ENCODE measurements at places on chromosomes 5 and 9.
A peak's percentile ranks its signal among the peaks of the same experiment; 100 is the strongest.

DNA sequence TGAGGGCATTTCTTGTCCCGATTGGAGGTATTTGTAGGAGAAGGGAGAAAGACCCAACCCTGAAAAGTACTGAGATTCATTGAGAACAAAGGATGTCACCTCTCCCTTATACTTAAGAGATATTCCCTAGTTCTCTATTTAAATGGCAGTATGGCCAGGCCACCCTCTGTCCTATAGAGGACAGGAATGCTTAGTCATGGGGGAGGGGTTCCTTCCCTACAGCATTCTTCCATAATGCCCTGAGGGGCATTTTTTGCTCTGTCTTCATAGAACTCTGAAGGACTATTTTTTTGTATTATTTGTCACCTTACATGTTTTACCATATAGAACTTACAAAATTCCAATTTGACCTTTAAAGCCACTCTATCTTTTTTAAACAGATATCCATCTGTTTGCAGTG lies 176.3 kb downstream of the TMEM161B start:
- no peak for DNase-seq

DNA sequence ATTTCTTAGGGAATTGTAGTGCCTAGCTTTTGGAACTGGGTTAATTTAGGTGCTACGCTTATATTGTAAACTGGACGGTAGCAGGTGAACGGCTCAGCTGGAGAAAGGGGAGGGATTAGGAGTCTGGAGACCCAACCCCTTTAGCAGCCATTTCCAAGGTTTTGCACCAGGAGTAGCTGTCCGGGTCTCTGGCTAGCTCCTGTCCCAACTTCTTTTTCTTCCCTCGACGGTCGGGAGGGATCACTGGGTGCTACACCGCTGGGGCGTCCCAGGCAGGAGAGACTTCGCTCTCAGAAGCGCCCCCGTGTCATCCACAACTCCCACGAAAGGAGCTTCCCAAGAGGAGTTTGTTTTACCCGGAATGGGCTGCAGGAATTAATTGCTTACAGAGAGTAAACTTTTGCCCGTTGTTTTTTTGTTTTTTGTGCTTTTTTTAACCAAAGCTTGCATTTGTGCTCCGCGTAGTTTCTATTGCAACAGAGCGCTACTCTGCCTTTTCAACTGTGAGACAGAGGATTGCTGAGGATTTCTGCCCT lies 1640.9 kb upstream of the C9orf72 start:
- DNase-seq = peak; percentile 47

- DNase-seq = no peak
Measured at GRCh38 chr5:107476783-107477182, 194.0 kb downstream of the EFNA5 start.

- no peak for DNase-seq
Measured at GRCh38 chr5:73030531-73030930, 74.7 kb downstream of the FCHO2 start.

- DNase-seq = no peak
Measured at GRCh38 chr5:53089481-53089991, 20.0 kb downstream of the MOCS2 start.

DNA sequence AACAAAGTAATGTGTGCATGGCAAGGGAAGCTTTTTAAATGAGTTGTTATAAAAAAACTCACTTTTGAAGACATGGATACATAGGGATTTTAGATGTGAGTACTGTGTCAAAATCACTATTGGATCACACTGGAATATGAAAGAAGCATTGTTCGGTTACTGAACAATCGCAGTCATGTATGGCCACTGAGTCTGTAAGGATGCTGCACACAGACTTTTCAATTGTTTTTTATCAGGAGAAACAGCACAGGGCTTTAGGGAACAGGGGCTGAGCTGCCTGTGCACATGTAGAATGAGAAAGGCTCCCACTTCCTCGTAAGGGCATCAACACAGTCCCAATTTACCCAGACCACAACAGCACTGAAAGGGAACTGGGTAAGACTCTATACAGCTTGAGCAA lies 1333.9 kb upstream of the DMAC1 start:
- DNase-seq = no peak

DNA sequence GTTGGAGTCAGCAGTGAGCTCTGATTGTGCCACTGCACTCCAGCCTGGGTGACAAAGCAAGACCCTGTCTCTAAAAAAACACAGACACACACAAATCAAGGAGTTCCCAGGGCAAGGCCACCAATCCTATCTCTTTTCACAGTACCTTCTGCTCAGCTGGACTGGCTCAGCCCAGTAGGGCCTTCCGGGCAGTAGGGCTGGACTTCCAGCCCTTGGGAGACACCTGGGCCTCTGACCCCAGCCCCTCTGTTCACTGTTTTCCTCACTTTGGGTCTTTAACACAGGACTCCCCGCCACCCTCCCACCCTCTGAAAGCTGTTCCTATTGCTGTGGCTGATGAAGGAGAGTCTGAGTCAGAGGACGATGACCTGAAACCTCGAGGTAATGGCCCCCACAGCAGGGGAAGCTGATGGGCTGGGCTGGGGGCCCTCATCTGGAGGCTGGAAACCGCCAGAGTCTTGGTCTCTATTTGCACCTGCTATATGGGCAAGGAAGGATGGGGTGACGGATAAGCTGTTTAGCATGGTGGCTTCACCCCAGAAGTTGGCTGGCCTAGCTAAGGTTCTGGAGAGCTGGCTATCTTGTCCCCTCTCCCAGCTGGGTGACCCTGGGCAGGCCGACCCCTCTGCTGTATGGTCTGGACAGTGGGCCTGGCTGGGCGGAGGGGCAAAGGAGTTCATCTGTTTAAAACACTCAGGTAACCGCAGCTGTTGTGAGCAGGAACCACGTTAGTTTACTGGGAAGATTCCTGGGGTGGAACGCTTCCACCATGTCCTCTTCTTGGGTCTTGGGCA lies 25.6 kb downstream of the USP20 start:
- no peak for DNase-seq

DNA sequence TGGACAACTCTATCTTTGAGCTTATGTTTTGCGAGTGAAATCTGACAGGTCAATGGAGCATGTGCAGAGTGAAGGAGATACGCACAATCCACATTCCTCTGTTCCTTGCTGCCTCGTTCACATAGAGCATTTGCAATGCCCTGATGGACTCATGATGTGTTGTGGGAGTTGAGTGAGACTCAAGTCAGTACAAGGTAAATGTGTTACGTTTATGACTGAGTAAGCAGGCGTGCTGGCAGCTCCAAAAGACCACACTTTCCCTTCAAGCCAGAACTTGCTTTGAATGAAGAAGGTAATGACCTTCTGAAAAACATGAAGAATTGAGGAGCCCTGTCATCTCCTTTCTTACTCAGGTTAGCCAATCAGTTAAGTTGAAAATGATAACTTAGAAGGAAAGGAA lies 477.8 kb downstream of the CTNND2 start:
- DNase-seq = no peak

GRCh38 chr5:32251871-32252458 lies 60.8 kb downstream of the MTMR12 start:
- DNase-seq = no peak

- DNase-seq = peak; percentile 76
Measured at GRCh38 chr5:150904479-150905311, at the start of gene ZNF300. ZNF300 (minus strand) TSS chr5:150904980; CDS start chr5:150903155, 1,825 bp downstream.

GRCh38 chr9:26129217-26129616 lies 451.0 kb upstream of the TUSC1 start:
- DNase-seq = no peak

DNA sequence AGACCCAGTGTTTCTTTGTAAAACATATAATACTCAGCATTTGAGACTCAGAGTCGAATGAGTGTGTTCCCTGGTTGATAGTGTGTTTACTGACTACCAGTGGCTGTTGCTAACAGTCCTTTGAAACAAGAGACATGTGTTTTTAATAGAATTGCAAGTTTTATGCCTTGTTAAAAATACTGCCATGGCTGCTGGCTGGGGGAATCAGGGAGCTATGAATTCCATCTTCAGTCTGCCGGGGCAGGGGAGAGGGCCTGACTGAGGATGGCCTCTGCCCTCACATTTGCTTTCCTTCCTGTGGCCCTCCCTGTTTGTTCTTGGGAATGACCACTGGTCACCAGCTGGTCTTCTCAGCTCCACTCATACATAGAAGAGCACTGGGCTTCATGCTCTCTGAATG lies 63.8 kb downstream of the PDZD2 start:
- no peak for DNase-seq

GRCh38 chr5:170504616-170505266 lies 921 bp downstream of the KCNIP1 start:
- DNase-seq = no peak

DNA sequence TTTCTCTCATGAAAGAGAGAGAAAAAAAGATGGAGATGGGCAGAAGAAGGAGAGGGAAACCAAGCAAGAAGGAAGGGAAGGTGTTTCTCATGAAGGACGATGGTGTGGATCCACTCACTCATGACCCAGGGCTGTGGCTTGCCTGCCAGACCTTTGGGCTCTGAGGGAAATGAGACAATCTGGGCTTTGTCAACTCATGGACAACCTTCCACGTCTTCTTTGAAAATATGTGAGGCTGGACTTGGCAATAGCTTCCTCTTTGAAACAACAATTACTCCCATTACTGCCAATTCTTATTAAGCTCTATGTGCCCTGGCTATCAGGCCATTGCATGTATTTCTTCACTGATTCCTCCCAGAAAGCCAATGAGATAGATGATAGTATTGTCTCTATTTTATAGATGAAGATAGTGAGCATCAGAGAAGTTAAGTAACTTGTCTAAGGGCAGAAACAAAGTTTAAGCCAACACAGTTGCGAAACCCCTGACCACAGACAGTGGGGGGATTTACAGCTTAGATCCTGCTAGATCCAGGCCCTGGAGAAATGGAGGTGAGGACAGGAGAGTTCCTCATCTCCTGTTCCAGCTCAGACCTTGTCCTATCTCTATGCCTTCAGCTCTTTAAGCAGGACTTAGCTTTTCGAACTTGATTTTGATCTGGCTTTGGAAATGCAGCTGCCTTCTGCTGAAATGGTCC lies 132.4 kb downstream of the GCNT1 start:
- no peak for DNase-seq

DNA sequence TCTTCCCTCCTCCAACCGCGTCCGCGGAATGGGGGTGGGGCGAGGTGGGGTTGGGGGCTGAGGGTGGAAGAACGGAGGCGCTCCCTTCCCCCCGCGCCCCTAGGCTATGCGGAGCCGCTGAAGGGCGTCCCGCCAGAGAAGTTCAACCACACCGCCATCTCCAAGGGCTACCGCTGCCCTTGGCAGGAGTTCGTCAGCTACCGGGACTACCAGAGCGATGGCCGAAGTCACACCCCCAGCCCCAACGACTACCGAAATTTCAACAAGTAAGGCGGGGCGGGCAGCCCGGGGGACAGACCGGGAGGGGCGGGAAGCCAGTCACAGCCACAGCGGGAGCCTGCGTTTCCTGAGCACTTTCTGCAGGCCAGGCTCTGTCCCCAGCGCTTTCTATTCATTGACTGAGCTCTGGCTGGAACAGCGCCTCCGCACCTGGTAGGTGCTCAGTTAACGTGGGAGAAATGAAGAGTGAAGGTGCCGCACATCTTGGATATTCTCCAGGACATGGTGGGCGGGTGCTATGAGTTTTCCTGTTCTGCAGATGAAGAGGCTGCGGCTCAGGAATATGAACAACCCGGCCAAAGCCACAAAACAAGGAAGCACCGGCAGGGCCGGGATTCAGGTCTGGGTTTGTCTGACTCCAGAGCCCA lies 11.3 kb downstream of the MYOZ3 start:
- no peak for DNase-seq

- DNase-seq = no peak
Measured at GRCh38 chr5:35313291-35313690, 83.0 kb upstream of the PRLR start.

DNA sequence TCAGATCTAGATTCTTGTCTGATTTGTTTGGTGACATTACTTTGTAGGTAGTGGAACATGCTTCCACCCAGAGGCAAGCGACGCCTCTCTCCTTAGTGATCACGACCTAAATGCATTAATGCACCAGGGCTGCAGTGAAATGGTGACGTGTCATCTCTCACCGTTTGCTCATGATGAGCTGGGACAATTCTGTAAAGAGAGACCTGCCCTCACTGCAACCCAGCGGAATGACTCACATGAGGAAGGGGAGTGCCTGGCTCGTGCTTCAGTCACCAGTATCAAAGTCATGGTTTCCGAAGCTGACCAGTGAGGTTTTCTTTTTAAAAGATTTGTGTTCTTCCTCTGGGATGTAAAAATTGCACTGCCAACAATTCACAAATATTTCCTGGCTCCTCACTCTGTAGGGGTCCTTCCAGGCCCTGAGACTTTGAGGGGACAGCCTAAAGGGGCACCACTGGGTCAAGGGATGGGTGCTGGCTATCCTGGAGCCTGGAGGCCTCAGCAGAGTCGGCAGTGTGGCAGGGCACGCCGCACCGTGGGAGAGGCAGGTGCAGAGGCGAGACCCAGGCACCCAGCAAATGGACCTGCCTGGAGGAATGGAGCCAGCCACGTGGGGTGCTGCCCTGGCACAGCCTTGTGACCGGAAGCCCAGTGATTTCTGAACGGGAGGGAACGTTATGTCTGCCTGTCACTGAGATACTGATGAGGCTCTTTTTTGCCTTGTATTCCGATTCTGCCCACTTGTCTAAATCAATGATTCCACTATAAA lies 17.3 kb downstream of the QSOX2 start:
- DNase-seq = no peak

- DNase-seq = no peak
Measured at GRCh38 chr5:87109746-87110145, 157.9 kb upstream of the RASA1 start.

- DNase-seq = peak; percentile 81
Measured at GRCh38 chr5:154857530-154858296, 714 bp upstream of the CNOT8 start.

Data from NCI-H1436 treated with DMSO at 0.1 percent for 48 hours (cell line).